A673 (cell line): ENCODE measurements at places on chromosomes 1 and 21. TPM values are rescaled to one million over a fixed set of nuclear protein-coding genes. Genes with fewer than 3 reads are reported as not detected.
A peak's percentile ranks its signal among the peaks of the same experiment; 100 is the strongest.

The NECTIN4 gene
- not detected in 2 replicates for total RNA-seq

- DNase-seq = no peak
These were observed 22.5 kb upstream of the DPYD start for GRCh38 chr1:97943354-97943753.

The OR2M4 gene
- 0.11 and 0.13 TPM in 2 replicates for total RNA-seq

The USP21 gene
- 46.2 and 51.8 TPM in 2 replicates for total RNA-seq

- no peak for DNase-seq
These were observed 99.7 kb downstream of the NMNAT2 start for GRCh38 chr1:183318433-183318832.

DNA sequence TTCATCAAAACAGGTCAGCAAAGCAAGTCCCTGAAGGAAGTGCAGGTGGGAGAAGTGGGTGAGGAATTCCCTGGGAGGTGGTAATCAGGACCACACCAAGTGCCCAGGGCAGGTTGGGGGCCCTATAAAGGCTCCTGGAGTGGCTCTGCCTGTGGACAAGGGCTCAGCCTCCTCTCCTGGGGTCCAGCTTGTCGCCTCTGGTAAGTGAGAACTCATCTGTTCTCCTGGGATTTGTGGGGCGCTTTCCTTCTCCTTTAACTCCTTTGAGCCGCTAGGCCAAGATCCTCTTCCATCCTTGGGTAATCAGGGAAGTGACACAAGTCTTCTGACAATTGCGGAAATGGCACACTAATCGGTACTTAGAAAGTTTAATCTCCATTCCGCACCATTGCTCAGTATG lies at the start of gene SPRR4:
Gene SPRR4 (plus strand): TSS at position 154 of the 400 bp plus-strand sequence. CDS start 1,243 bp downstream, outside the sequence.
- DNase-seq = no peak

DNA sequence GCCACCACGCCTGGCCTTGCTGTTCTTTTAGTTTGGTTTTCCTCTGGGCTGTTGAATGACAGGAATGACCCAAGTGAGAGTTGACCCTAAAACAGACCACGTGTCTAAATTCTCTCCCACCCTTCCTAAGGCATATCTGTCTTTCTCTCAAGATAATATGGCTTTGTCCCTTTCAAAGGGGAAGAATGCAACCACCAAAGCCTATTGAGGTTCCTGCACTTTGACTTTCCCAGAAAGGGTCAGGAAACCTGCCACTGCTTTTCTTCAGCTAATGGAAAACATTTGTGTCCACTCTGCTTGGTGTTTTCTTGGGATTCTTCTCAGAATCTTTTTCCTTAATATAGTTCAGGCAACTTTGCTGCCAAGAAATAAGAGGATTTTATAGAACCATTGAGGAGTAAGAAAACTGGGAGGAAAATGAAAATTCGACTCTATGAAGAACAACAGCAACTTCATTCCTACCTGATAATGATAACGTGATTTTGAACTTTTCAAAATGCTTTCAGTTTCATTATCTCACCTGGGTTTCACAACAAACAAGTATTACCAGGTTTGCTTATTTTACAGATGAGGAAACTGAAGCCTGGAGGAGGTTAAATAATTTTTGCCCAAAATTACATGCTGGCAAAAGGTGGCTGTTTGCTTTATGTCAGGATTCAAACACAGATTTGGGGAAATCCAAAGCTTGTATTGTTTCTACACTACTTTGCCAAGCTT lies 6.9 kb downstream of the PLPP3 start:
- DNase-seq = no peak

The IGSF21 gene
- 3.2 and 4.1 TPM in 2 replicates for total RNA-seq

The TAS1R3 gene
- total RNA-seq = 0.21 and 0.39 TPM in 2 replicates

DNA sequence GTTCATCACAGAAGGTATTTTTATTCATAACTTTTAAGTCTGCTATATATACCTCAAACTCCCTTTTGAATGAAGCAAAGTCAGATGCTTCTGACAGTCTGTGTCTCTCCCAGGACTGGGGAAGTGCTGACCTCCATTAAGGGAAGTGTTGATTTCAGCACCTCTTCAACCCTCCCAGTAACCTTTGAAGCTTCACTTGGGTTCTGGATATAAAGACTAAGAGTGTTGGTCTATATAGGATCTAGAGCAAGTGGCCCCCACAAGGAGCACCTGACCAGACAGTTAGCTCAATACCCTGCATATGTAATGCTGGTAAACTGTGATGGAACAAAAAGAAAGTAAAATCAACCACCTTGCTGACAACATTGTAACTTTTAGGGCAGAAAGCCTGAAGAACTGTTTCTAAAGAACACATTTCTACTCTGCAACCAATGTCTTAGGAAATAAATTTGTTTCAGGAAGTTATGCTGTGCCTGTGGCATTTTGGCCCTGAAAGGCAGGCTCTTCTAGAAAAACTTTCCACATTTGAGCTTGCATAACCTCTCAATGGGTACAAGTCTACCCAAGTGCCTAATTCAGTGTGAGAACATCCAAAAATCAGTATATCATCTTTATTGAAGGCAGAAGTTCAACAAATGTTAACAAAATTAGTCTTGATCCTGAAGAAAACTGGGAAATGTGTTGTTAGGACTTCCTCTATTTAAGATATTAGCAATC lies 865 bp upstream of the PTPN22 start:
- DNase-seq = no peak

GRCh38 chr1:164475834-164476233 lies 83.2 kb upstream of the PBX1 start:
- DNase-seq = no peak

DNA sequence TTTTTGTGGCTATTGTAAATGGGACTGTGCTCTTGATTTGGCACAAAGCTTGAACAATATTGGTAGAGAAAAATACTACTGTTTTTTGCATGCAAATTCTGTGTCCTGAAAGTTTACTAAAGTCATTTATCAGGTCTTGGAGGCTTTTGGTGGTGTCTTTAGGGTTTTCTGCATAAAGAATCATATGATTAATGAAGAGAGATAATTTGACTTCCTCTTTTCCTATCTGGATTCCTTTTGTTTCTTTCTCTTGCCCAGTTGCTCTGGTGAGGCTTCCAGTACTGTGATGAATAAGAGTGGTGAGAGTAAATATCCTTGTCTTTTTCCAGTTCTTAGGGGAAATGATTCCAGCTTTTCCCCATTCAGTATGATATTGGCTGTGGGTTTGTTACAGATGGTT lies 1166.7 kb downstream of the NCAM2 start:
- no peak for DNase-seq

The RRAGC gene
- 19.9 and 26.0 TPM in 2 replicates for total RNA-seq

DNA sequence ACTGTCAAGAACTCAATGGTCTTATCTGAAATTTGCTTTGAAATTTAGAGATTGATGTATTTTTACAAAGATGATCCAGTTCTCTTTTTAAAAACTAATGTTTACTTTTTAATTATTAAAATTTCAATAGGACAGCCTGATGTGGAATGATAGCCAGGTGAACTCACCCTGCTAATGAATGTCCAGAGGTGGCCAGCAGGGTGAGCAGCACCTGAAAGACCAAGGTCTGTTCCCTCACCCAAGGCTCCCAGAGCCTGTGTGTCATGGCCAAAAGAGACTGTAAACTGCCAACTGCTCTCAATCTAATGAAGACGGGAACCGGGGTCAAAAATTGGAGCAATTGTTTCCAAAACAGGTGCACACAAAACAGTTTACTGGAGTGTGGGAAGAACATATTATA lies 340.4 kb downstream of the DISC1 start:
- DNase-seq = no peak

DNA sequence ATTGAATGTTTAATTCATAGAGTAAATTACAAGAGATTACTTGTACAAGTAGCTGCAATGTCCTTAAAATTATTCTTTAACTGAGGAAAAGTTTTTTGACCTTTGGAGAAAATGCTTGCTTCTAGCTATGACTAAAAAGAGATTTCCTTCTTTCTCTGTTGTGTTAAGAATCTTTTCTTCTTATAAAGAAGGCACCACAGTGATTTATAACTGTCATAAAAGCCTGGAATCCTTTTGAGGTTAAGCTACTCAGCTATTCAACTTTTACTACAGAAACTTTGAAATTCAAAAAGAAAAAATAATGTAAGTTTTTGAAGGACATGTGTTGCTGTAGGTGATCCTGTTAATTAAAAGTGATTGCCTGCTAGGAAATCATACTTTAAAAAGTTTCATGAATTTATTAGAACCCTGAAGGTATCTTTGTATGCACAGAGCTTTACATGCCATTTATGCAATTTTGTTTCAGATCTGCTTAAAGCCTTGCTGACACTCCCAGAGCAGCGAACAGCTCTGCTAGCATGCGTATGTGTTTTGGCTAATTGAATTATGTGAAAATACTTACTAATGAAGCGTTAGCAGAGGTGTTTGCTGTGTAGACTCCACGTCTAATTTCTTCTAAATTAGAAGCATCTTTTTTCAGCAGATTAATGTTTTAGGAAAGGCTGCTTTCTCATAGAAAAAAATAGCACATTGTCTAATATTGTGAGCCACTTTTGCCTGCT lies 94.7 kb upstream of the SMYD2 start:
- DNase-seq = no peak

DNA sequence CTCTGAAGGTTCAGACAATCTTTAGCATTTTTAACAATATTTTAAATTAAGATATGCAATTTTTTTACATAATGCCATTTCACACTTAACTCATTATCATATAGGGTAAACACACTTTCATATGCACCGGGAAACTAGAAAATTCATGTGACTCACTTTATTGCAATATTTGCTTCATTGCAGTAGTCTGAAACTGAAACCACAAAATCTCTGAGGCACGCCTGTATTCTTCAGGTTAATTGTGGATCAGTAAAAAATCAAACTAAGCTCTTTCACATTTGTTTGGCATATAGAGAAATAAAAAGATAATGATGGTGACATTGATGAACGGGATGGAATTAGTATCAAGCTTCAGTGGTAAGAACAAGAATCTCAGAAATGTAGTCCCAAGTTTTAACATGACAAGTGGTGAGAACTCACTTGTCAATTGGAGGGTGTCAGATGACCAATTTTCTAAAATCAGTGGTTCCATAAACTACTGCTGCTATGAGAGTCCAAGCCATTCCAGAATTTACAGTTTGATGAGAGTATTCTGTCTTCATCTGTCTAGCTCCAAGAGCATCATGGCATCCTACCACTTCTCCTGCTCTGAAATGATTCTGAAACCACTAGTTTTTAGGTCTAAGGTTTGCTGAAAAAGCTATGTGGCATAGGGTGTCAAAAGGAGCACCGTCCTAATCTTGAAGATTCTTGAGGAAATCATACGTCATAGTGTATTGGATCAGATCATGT lies 281.0 kb downstream of the PTPRC start:
- no peak for DNase-seq

GRCh38 chr1:24540906-24541710 lies 14.8 kb upstream of the NCMAP start:
- no peak for DNase-seq

DNA sequence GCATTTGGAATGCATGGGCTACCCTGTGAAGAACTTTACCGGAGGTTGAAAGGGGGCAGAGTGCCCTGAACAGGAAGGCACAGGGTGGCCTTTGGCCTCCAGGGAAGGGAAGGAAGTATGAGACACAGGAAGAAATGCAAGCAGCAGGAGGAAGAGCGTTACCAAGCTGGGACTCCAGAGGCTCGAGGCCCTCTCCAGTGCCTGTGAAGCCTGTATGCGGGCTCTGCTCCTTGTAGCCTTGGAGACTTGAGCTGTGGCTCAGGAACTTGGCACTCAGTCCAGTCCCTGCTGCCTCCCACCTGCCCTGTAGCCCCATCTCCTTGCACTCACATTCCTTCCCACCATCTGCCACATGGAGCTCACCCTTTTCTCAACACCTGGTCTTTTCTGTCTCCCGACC lies 33.5 kb upstream of the RNF19B start:
- no peak for DNase-seq

DNA sequence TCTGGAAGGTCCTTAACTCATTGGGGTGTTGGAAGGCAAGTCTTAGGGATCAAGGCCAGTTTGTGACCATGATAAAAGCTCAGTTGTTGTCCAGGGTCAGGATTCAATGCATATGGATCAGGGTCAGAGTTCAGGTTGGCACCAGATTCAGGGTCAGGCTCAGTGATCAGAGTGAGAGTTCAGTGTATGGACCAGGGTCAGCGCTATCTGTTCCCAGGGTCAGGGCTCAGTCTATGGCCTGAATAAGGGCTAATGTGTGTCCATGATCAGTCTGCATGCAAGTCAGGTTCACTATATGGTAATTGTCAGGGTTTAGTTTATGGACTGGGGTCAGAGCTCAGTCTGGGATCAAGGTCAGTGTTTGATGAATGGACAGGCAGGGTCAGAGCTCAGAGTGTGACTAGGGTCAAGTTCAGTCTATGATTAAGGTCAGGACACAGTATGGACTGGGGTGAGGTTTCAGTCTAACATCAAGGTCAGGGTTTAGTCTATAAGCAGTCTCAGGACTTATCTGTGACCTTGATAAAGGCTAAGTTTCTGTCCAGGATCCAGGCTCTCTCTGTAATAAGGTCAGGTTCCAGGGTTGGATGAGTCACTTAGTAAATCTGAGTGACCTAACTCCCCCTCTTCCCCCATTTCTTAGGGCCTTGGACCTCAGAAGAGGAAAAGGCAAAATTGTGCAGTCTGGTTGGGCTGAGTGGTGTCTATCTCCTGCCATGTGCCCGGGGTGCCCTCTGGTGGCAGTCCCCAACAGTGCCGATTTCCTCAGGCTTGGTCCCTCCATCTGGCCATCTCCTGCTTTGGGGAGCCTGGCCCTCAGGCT lies 23.8 kb downstream of the KNCN start:
- DNase-seq = peak; percentile 83

The ERICH3 gene
- not detected in 2 replicates for total RNA-seq

The CFHR1 gene
- not detected in 2 replicates for total RNA-seq

The SPRR1A gene
- total RNA-seq = not detected in 2 replicates

The CD52 gene
- not detected in 2 replicates for total RNA-seq

DNA sequence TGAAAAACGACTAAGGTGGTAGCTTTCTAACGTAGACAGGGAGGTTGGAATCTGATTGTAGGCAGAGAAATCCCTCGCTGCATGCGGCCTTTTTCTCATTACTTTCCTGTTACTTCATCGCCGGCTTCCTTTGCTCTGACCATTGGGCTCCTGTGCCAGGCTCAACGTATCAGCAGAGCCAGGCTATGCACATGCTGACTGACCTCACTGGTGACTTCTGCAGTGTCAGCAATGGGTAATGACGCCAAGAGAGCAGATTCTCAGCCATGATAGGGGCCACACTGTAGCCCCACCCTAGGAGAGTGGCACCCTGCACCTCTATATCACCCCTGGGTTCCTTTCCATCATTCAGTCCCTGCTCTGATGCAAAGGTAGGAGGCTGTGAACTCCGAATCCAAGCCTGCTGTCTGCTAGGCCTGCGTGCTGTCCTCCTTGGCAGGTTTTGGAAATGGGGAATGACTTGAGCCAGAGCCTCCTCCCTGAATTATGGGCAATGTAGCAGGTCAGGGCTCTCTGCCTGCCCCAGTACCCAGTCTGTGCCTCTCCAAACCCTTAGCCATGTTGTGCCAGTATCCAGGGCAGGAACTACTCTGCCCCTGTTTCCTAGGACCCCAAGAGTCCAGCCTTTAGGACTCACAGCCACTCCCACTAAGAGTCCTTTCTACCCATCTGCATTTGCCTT lies 11.4 kb downstream of the PPFIA4 start:
- no peak for DNase-seq
